ENCODE measurements at places on chromosomes 4 and X.

- no peak for DNase-seq
Measured at GRCh38 chrX:19829814-19830213, 57.6 kb downstream of the SH3KBP1 start.

- no peak for DNase-seq
Measured at GRCh38 chr4:113404841-113405240, 355.4 kb downstream of the ANK2 start.

DNA sequence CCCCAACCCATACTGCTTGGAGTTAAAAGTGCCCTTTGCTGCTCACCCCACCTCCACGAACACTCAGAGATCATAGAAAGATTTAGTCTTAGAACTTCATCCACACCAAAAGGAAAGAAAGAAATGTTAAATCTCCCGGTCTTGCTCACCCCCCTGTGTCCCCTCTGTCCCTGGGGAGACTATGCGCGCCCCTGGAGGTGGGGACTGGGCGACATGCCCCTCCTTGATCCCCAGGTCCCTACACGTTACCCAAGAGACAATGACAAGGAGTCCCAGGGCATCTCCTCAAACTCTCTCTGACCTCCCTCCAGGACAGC, 620 bp downstream of the ITM2A start:
- no peak for DNase-seq

DNA sequence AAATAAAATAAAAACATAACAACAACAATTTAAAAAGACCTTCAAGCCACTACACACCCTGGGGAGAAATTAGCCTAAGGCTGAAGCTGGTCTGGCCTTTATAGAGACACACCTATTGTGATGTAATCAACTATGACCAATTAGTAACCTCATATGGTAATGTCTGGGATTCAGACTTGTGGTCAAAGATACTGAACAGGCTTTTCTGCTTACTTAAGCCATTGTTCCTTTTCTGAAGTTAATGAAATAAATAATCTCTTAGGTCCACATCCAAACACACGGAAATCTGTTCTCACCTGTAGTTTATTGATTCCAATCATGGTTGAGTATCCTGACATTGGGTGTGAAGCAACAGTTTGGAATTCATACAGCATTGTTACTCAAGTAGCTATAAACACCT, 152.5 kb downstream of the PLS3 start:
- no peak for DNase-seq

GRCh38 chr4:118889312-118889691, 648 bp downstream of the SYNPO2 start:
- DNase-seq = no peak

DNA sequence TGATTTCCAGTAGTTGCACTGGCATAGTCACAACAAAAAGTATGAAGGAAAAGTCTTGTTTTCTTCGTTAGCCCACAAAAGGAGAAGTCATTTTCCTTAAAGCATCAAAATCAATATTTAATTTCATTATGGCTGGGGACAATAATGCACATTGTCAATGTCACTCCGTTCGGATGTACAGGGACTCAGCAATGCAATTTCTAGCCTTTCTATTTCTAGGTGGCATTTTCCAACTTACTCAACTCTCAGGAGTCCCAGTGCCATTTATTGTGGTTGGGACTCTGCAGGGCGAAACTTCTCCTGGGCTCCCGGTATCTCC, 99.6 kb downstream of the CEP135 start:
- DNase-seq = no peak

DNA sequence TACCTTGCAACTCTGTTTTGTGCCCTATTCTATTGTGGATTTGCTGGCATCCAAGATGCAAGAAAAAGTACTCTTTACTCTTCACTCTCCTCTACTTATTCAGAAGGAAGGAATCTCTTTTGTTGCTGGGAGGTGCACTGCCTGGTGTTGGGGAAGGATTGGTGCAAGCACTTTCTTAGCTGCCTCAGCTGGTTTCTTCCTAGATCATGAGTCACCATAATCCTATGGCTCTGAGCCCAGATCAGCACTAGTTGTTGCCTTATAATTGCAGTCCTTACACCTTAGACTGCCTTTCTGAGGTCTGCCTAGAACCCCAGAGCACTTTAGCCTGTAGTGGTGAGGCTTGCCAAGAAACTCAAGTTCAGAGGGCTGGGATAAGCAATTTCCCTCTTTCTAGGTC, 37.0 kb upstream of the CT83 start:
- no peak for DNase-seq

GRCh38 chrX:110877326-110877725, 81.7 kb upstream of the CHRDL1 start:
- DNase-seq = no peak

DNA sequence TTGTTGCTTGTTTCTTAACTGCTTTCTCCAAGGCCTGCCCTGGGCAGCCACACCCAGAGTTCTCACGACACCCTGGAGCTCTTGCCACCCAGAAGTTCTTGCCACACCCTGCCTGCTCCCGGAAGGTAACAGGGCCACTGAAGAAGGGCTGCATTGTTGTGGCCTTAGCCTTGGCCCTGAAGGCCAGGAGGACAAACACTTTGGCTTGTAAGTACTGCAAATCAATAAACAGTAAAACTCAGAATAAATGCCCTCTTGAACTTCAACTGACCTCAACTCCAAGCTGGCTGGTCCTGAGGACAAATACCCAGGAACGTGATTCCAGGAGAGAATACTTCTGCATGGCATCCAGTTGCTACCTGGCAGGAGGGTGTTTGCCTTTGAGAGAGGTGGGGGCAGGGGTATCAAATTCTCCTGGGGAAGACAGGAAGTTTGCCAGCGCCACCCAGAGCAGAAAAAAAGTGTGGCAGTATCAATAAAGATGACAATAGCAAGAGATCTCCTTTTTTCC, 54.1 kb downstream of the TLR10 start:
- no peak for DNase-seq

- no peak for DNase-seq
Measured at GRCh38 chr4:729336-730315, 24.0 kb downstream of the PCGF3 start.

DNA sequence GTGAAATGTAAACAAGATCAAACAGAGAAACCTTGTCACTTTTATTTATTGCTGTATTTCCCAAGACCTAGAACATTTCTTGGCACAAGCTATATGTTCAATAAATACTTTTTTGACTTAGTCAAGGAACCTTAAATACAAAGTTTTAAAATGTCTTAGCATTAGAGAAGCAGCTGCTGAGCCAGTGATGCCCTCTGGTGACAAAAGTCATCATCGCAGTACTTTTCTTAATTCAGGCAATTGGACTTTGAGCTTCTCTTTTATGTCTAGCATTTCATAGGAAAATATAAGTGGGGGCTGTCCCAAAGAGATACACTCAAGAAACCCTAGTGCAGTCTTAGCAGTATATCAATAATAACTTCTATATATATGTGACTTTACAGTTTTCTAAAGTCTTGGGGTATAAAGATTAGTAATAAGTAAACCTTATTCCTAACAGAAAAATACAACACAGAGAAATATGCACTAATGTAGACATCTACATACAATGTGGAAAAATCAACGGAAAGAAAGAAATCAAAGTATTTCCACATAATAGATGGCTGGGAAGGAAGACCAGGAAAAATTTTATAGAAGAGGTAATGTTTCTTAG, 118.4 kb downstream of the DTHD1 start:
- no peak for DNase-seq

DNA sequence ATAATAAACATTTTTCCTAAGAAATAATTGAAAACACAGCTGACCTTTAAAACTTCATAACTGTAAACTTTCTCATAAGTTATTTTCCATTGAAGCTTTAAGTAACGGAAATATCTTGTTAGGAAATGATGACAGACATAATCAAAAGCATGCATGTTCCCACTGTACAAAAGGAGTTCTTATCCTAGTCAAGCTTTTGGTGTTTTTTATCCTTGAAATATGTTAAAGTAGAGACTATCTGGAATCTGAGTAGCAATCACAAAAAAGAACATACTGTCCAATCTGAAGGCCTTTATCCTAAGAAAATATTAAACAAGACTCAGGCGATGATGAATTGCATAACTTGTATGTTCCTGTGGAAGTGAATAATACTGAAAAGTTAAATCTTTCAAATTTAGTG, 14.4 kb downstream of the GEMIN8 start:
- no peak for DNase-seq

GRCh38 chr4:168759959-168760527, 250.0 kb downstream of the CBR4 start:
- no peak for DNase-seq

DNA sequence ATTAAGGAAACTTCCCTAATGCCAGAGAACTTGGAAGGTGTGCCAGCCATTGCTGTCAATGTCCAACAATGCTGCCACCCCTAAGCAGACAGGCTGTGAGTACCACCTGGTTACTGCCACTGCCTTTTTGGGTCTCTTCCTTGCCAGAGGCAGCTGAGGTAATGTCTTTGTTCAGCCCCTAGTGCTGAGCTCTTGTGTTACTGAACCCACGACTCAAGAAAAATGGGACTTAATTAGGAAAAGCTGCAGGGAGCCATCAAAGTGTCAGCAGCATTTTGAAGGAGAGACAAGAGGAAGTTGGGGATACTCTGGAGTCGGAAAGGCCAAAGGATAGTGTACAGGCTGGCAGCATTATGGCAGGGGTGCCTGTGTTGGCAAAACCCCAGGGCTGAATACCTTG, 283.7 kb downstream of the AFF2 start:
- DNase-seq = no peak

DNA sequence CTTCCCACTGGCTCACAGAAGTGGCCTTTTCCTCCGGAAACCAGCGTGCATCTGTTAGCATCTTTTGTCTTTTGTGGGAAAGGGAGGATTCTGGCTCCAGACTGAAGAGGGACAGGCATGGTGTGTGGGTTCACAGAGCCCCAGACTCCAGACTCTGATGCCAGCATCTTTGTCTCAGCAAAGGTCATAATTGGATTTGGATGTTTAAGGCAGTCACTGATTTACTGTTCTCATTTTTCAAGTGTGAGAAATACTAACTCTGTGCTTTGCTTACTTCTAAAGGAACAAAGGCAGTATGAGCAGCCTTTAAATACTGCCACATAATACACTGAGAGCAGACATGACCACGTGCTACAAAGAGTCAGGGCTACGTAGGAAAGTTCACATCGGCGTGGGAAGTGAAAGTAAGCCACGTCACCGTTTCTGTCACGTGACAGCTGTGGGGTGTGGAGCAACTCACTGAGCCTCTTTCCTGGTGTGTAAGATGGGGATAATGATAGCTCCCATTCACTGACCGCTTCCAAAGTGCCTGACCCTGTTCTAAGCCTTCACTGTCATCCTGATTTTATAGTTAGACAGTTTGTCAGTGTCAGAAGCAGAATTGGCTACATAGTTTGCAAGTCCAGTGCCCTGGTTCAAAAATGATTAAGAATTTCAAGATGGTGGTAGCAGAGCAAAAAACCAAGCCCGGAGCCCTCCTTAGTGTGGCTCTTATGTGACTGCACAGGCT, 24.8 kb upstream of the TMSB4X start:
- DNase-seq = peak; percentile 3

DNA sequence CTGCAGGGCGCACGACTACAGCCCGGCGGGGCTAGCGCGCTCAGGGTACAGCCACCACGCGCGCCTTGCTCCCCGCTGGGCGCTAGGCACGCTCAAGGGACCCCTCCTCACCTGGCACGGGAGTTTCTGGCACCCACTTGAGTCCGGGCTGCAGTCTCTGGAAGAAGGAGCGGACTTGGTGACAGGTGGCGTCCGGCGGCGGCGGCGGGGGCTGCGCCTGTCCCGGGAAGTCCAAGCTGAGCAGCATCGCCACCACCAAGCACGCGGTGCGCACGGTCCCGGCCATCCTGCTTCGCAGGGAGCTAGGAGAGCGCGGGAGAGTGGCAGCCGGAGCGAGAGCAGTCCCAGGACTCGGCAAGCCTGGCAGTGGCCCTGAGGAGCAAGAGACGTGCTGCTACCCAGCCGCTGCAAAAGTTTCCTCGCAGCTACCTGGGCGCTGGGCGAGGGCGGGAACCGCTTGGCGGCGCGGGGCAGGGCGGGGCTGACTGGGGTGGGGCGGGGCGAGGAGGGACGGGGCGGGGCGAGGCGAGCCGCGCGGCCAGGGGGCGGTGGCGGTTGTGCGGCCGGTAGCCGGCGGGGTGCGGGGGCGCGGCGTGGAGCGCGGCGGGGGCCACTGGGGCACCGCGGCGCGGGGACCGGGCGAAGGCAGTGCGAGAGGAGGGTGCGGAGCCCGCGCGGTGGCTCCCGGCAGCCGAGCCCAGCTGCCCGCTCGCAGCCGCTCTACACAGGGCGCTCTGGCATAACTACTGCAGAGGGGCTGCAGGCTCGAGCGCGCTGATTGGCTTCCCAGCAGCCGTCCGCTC, at the start of gene GPC3:
Gene GPC3, minus strand, starts transcription at position 431 of the 803 bp plus-strand sequence.
- DNase-seq = no peak

GRCh38 chr4:74223801-74224200, 65.9 kb downstream of the MTHFD2L start:
- no peak for DNase-seq

DNA sequence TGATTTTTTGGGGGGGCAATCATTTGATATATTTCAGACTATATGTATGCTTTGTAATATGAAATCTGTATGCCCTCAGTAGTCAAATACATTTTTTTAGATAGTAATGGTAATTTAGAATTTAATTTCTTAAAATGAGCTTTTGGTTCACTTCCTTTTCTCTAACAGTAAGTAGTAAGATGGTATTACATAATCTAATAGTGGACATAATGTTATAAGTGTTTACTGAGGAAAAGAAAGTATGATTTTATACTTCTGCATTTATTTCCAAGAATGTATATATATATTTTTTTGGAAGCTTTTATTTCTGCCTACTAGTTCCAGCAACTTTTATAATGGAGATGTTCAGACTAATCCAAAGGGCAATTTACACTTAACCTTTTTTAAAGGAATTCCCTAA, 1450.7 kb upstream of the TENM3 start:
- no peak for DNase-seq

DNA sequence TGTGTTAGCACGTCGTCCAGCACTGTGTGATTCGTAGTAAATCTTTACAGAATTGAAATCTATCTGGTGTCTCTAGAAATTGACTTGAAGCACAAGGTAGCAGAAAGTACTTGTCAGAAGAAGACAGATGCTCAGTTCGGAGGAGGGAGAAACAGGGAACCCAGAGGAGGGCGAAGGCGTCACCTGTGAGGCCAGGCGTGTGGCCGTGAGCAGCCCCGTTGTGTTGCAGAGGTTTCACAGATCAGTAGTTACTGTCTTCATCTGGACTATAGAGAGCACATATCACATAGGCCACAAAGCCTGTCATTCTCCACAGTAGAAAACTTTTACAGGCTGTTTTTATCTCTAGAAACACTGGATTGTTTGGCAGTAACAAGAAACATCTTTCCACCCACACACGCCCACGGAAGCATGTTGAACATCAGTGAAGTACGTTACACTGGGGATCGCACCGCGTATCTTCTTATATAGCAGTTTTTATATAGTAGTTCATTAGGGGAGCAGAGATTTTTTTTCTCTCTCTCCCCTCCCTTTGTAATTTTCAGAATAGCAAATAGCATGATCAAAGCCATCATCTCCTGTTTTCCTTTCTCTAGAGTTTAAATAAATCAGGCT, 48.1 kb upstream of the TLR3 start:
- no peak for DNase-seq

- no peak for DNase-seq
Measured at GRCh38 chr4:186839122-186840037, 115.7 kb upstream of the FAT1 start.

- DNase-seq = no peak
Measured at GRCh38 chr4:85967872-85968271, 392.0 kb downstream of the MAPK10 start.
